ENCODE measurements at places on chromosomes 16 and 17.

DNA sequence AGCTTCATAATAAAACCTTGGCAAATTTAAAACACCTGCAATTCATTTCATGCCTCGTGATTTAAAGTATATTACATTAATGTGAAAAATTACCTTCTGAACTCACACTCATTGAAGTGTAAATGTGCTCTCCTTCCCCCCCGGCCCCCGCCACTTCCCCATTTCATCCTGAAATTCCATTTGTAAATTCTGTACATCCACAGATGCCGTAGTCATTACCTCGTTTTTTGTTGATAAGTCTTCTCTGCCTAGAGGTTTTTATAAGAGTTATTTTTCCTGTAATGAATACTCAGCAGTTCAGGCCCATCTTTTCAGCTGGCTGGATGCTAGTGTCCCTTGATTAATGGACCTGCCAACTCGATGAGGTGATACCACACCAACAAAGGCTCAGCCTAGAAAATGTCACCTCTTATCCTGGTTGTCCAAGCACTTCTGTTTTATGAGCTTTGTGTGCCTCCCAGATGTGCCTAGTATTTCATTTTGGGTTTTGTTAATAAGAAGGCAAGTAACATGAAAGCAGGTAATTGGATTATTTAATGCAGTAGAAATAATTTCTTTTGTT is 64.8 kb upstream of the KIFC3 start:
- no peak for ATAC-seq

DNA sequence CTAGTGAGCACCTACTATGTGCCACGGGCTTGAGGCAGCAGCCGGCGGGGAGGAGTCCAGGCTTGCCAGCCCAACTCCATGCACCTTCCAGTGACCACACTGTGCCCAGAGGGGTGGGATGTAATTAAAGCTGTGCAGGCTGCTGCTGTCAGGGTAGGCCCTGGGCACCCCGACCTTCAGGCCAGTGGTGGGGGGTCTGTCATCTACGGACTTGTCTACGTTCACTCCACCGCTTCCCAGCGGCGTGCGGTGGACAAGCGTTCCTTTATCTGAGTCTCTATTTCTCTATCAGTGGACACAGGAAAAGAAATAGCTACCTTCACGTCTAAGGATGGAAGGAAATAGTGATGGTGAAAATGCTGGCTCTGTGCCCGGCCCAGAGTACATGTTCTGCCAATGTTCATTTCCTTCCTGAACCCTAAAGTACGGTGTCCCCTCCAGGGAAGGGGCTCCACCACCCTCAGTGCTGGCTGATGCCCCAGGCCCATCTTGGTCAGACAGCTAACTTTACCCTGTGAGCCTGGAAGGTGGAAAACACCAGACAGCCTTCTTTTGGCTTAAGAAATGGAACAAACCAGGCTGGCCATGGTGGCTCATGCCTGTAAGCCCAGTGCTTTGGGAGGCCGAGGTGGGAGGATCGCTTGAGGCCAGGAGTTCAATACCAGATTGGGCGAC is 135.2 kb downstream of the SDK2 start:
- no peak for ATAC-seq

GRCh38 chr16:58121132-58121531 is 8.0 kb downstream of the CFAP20 start:
- ATAC-seq: no peak

DNA sequence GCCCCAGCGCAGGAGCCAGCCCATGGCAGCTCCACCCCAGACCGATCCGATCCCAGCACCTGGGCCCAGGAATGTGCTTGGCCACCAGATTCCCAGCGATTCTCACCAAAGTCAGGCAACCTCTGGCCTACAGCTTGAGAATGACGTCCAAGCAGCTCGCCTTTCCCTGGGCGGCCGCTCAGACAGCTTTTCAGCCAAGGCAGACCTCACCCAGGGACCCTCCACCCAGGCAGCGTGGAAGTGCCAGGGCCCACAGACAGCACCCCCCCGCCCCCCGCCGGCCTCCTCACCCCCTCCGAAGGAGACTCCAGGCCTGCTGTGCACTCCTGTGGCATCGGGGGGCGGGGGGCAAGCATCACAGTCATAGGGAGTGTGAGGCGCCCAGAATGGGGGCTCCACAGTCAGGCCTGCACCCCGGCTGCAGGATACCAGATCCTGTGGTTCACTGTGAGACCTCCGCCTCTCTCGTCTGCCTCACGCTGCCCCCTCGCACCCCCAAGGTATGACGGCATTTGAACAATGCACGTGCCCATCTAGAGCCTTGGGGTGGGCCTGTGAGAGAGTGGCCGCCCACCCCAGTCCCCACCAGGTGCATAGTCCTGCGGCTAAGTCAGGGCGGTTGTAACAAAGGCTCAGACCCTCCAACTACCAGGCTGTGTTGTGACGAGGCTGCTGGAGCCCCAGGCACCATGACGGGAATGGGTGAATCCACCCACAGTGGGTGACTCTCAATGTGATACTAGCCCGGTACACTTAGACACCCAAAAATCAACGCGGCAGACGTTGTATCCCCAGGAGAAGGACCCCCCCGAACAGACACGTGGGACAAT is 6.0 kb downstream of the CEP295NL start:
- ATAC-seq: no peak

- no peak for ATAC-seq
Observed at GRCh38 chr17:56099649-56100048, 53.6 kb upstream of the ANKFN1 start.

DNA sequence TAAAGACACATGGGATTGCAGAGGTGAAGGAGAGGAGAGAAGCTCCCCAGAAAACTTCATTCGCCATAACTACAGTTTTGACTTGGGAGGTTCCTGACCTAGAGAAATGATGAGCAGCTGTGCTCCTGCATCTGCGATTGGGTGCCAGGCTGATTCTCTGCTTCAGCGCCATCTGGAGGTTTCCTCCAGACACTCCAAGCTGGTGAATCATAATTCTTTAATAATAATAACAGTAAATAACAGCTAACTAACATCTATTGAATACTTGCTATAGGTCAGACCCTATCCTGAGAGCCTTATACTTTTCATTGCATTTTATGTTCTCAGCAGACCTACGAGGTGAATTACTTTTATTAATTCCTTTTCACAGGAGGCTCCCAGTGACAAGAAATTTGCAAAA is 575.8 kb downstream of the TOX3 start:
- ATAC-seq: no peak

GRCh38 chr16:2429771-2430663 is 770 bp downstream of the CCNF start:
- ATAC-seq: no peak

GRCh38 chr17:6670999-6671398 is 19.4 kb downstream of the C17orf100 start:
- no peak for ATAC-seq

GRCh38 chr16:3999479-4000325 is 116.5 kb downstream of the ADCY9 start:
- ATAC-seq: peak; percentile 76

DNA sequence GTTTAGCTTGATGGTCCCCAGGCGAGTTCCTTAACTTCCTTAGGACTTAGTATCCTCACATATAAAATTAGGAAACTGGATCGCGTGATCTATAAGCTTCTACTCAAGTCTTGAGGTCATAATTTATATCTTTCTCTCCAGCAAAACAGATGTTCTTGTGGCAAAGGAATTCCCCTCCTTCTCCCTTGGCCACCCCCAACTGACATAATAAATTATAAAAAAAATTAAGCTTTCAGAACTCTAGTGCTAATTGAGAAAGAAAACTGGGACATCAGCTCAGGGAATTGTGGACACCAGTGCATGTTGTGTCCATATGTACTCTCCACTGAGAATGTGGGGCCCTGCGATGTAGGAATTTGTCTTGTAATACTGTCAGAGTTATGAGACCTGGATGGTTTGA is 13.5 kb downstream of the GNAO1 start:
- no peak for ATAC-seq

DNA sequence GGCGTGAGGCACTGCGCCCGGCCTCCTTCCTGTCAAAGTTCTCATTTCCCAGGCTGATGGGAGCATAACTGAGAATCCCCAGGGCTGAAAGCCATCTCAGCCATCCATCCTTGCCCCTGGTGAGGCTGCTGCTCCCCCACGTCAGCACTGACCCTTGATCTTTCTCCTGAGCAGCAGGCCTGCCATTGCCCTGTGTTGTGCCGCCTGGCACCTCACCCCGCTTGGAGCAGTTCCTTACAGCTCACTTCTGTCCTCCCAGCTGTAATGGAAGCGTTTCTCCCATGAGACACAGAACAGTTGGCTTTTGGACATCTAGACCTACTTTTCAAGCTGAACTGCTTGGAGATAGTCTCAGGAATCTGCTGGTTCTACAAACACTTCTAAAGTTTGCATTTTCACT is 51.5 kb downstream of the OR1D5 start:
- ATAC-seq: no peak

- ATAC-seq: no peak
Observed at GRCh38 chr17:63516910-63517824, 6.0 kb upstream of the KCNH6 start.
